ENCODE measurements at places on chromosomes 4 and X.
A peak's percentile ranks its signal among the peaks of the same experiment; 100 is the strongest.

- DNase-seq: peak; percentile 9
Observed at GRCh38 chr4:104589264-104589868, 94.7 kb upstream of the CXXC4 start.

DNA sequence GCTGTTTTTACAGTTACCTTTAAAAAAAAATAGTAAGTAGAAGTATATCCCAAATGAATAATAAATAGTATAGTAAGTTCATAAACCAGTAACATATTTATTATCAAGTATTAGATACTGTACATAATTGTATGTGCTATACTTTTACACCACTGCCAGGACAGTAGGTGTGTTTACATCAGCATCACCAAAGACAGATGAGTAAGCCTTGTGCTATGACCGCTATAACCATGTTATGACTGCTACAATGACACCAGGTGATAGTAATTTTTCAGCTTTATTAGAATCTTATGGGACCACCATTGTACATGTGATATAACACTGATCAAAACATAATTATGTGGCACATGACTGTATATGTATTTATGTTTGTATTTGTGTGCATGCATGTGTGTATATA, 27.3 kb downstream of the PABPC4L start:
- DNase-seq: no peak

DNA sequence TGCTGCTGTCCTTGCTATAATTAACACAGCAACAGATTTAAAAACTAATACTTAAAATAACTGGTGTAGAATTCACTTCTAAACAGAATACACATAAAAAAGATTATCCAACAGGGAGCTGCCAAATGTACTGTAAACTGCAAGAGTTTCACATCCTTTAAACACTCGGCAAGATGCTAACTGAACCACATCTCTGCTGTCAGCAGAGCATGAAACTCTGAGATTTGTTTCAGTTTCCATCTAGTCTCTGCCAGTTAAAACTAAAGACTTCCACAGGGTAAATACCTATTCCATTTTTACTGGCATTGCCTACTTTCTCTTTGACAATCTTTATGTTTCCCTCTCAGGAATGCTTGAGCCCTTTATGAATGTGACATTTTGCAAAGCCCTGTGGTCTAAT, 127.7 kb downstream of the SLC7A11 start:
- peak; percentile 21 for DNase-seq

- no peak for DNase-seq
Observed at GRCh38 chrX:149992918-149993317, 54.6 kb upstream of the EOLA2 start.

- no peak for DNase-seq
Observed at GRCh38 chrX:25028726-25029125, 13.0 kb upstream of the ARX start.

DNA sequence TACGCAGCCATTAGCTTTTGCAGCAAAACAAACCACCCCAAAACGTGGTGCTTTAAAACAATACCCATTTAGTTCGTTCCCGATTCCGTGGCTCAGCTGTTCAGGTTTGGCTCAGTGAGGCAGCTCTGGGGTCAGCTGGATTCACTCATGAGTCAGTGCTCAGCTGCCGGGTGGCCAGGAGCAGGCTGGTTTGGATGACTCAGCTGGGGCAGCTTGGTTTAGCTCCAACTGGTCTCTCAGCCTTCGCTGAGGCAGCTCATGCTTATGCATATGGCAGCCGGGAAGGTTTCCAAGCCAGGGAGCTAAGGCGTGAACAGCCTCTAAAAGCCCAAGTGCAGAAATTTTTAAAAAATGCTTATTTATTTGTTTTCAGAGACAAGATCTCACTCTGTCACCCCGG, 13.3 kb upstream of the CD99 start:
- DNase-seq: peak; percentile 97

GRCh38 chr4:41709844-41710481, 38.6 kb downstream of the PHOX2B start:
- peak; percentile 88 for DNase-seq

GRCh38 chr4:28443801-28444412, 1583.3 kb downstream of the STIM2 start:
- DNase-seq: no peak

DNA sequence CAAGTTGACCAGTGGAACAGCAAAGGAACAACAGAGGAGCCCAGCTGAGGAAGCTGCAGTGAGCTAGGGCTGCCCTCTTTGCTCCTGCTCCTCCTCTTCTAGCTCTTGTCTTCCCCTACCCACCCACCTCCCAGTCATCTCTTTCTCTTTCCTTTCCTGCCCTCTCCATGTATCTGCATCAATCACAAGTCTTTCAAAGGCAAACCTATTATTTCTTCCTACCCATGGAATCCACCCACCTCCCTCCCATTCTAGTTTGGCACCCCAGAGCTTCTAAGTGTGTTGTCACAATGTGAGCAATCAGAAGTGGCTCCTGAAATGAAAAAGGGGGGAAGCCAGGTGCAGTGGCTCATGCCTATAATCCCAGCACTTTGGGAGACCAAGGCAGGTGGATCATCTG, 69.3 kb downstream of the TSC22D3 start:
- no peak for DNase-seq

GRCh38 chr4:30760551-30760950, 40.4 kb downstream of the PCDH7 start:
- DNase-seq: no peak

GRCh38 chrX:43717161-43717560, 61.1 kb downstream of the MAOA start:
- no peak for DNase-seq

DNA sequence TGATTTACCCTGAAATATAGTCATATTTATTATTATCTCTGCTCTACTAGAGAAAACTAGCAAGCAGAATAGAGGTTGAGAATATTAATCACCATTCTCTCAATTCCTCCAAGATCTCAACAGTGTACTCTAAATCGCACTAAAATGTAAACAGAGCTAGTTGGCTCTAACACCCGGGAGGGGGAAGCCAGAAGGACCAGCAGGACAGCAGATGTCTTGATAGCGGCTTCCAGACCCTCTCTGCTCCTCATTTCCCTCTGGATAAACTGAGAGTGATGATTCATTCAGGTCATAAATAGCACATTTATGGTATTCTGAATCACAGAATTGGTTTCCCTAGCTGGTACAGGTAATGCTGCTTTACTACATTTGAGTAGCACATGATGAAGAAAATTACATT, 82.5 kb downstream of the TBC1D9 start:
- DNase-seq: peak; percentile 67

- no peak for DNase-seq
Observed at GRCh38 chr4:107734120-107734519, 14.1 kb upstream of the PAPSS1 start.

DNA sequence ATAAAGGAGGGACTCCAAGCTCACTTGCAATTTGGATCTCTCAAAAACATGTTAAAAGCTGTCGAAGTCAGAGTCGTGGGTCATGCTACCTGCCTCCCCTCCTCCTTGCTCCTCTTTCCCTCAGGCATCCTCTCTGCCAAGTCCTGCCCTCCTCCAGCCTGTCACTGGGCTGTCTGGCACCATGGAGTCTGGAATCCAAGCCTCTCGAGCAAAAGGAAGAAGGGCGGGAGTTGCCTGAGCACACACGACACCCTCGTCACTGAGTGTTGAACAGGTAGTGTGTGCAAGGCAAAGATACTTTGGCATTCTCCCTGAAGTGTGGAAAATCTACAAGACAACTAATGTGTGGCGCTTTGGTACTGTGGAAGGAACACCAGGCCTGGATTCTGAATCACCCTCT, 62.2 kb downstream of the HAUS3 start:
- DNase-seq: no peak

- DNase-seq: no peak
Observed at GRCh38 chr4:166293556-166293955, 420.5 kb downstream of the TLL1 start.

DNA sequence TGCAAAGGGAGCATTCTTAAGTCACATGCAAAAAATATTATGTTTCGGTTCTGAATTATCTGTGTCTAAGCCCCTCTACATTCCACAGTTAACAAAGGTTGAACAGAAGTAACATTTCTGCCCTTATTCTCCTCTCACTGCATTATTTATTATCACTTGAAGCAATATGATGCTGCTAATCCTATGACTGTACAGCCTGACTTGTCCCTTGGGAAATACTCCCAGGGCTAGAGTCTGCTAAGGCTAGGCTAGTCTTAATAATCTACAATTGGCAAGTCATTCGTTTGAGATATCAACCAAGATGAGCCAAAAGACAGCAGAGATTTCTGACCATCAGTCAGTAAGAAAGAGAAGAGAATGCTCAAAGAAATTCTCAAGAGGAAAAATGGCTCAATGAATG, 226.9 kb upstream of the HCCS start:
- peak; percentile 34 for DNase-seq

- no peak for DNase-seq
Observed at GRCh38 chr4:94345266-94345665, 2.6 kb upstream of the HPGDS start.

DNA sequence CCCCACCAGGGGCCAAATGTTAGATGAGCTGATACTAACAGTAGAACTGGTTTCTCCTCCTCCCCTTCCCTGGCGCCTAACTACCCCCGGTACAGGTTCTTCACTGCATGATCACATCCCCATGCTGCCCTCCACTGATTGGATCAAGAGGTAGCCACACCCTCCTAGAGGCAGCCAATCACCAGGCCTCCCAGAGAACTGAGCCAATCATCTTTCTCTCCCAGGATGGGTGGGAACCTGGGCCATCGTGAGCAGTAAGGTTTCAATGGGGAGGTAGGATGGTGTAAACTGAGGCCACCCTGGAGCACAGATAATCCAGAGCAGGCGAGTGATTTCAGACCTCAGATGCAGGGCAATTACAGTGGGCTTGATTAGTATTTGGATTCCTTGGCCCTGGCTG, 64.2 kb downstream of the PPP2R2C start:
- DNase-seq: no peak

DNA sequence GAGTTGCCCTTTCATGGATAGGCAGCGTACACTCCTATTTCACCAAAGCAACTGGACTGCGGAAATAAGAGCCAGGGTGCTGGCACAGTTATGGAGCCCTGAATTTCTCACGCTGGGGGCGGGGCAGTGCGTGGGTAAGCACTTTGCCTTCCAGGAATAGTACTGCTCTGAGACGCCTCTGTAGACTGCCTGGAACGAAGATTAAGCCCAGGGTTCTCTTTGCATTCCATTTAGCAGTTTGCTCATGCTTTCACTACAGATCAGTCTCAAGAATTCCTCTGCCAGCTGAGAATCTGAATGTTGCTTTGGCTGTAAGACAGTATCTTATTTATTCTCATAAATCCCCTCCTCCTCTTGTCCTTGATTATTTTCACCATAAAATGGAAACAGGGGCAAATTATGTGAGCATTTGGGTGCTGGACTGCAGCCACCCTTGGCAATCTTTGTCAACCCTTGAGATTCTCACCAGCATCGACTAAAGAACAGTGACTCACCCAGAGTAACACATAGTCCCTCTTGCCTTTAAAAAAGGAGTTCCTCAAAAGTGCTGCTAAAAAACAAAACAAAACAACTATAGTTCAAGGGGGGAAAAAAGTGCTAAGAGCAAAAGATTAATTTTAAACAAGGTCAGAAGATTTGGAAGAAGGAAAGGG, 88.9 kb upstream of the CITED1 start:
- peak; percentile 45 for DNase-seq

GRCh38 chrX:102043380-102043779, 82.1 kb upstream of the TCEAL2 start:
- no peak for DNase-seq

- peak; percentile 58 for DNase-seq
Observed at GRCh38 chrX:2691543-2692220, 587 bp downstream of the CD99 start.

DNA sequence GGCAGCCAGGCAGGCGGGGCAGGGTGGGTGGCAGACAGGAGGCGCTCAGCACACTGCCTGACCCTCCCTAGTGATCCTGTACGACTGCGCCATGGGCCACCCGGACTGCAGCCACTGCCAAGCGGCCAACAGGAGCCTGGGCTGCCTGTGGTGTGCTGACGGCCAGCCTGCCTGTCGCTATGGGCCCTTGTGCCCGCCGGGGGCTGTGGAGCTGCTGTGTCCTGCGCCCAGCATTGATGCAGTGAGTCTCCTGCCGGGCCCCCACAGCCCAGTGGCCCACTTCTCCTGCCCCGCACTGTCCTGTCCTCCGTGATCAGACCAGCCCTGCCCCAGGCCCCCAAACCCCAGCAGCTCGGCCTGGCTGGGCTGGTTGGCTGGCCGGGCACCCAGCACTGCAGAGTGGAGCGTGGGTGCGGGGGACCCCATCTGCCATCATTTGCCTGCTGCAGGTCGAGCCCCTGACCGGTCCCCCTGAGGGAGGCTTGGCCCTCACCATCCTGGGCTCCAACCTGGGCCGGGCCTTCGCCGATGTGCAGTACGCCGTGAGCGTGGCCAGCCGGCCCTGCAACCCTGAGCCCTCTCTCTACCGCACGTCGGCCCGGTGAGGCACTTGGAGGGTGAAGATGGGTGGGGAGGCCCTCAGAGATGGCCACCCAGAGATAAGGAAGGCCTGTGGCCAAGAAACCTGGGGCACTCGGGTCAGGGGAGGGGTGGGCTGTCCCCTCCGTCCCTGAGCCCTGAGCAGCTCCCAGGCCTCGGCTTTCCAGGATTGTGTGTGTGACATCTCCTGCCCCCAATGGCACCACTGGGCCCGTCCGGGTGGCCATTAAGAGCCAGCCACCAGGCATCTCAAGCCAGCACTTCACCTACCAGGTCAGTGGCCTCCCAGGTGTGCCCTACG, 7.6 kb downstream of the PLXNB3 start:
- DNase-seq: no peak

DNA sequence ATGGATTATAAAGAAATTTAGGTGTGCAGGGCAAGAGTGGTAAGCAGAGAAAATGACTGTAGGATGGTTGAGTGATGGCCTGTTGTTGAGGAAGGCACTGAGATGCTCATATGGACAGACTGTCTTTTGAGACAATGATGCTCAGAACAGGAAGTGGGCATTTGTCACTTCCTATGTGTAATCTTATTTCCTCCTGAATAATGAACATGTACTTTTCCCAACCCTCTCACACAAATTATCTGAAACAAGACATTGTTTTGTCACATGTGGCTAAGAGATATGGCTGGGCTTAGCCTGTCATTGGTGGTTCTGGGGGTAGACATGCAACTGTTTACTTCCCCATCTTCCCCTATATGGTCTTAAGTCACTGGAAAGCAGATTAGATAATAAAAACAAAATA, 240.5 kb downstream of the CFAP47 start:
- no peak for DNase-seq

GRCh38 chr4:129550281-129550785, 454.4 kb downstream of the C4orf33 start:
- no peak for DNase-seq

- DNase-seq: peak; percentile 68
Observed at GRCh38 chr4:4995103-4995907, 24.0 kb downstream of the CYTL1 start.

- DNase-seq: no peak
Observed at GRCh38 chrX:7120878-7121219, 26.7 kb upstream of the STS start.

GRCh38 chr4:8328456-8328855, 58.9 kb downstream of the HTRA3 start:
- no peak for DNase-seq

DNA sequence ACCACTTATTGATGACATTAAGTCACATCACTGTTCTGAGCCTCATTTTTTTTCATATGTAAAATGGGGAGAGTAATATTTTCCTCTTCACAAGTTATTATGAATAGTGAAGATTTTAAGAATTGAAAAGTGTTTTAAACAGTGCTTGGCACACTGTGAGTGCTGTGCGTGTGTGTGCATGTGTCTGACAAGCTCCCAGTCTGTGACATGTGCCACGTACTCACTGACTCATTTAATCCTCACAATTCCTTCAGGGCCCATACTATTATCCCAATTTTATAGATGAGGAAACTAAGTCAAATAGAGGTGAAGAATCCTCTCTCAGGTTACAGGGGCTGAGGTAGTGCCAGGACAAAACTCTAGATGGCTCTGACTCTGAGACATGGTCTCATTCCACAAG, 114.1 kb upstream of the NWD2 start:
- no peak for DNase-seq

Measured in fibroblast of villous mesenchyme (primary cell).